ENCODE measurements at places on chromosomes 4 and X.

- DNase-seq: no peak
Measured at GRCh38 chrX:113289503-113289902, 448.9 kb upstream of the AMOT start.

DNA sequence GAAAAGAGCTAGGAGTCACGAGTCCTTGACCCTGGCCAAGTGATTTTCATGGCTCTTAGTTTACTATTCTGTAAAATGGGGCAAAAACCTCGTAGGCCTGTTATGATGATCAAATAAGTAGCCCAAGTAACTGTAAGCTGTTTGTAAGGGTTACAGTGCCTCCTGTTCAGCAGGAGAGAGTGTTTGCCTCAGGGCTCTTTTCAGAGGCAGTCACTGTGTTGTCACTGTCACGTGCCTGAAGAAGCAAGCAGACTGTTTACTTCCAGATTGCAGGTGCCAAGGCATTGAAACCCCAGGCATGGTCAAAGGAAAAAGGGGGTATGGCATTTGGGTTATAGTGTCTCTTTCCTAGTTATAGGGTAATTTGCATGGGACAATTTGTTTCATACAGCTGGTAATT is 4.5 kb downstream of the RAB39B start:
- no peak for DNase-seq

DNA sequence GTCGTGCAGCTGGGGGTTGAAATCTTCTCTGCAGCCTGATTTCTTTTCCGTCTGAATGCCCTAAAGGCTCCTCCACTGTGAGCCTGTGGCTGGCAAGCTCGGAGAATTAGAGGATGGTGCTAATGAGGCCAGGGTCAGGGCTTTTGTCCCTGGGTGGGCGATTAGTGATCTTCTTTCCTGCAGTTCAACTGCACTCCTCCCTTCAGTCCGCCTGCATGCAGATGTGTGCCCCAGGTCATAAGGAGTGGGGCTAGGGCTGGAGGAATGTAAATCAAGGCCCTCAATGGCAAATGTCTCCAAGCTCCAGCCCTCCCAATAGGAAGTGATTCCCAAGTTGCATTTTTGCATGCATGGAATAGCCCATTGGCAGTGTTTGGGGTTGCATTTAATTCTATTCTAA is 405.0 kb downstream of the AFF2 start:
- DNase-seq: no peak

DNA sequence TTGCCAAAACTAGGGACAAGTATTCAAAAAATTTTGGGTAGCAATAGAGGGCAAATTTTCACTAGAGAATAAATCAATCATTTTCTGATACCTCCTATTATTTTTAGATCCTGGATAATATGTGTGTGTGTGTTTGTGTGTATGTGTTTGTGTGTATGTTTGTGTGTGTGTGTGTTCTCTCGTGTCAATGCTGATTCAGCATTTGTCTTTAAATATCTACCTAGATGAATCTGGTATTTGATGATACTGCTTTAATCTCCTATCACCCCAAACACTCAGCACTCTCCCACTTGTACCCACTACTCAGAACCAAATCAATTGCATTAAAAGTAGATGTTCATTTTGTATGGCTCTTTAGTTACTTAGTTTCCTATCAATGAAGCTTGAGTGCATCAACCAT is 101.3 kb upstream of the NPFFR2 start:
- DNase-seq: no peak

- DNase-seq: no peak
Measured at GRCh38 chrX:46577221-46578005, 3.8 kb downstream of the CHST7 start.

DNA sequence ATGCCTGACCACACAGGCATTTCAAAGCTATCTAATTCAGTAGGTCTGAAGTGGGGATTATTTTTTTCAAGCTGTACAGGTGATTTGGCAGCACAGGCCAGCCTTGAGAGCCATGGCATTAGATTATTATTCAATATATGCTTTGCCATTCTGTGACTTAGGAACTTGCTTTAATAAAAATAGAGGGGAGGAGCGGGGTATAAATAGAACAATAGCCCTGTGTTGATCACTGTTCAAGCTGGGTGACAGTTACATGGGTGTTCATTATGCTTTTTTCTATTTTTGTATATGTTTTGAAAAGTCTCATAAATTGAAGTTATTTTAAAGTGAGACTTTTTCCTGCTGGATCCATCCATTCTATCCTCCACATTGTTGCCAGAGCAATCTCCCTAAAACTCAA is 20.3 kb downstream of the HUWE1 start:
- DNase-seq: no peak

DNA sequence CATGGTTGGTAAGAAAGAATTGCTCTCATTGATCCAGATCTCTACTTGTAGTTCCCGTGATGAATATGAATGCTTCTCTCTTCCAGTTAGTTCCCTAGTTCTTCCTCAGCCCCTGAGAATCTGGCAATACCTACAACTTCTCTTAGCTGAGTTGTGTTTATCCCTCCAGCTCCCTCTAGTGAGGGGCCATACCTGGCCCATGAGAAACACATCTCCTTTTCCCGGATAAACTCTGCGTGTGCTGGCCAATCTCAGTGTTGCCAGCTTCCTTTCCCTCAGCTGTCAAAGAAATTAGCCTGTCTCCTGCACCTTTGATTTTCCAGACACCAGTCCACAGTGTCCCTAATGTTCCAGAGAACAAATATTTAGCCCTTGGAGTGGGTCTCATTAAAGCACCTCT is 5.7 kb downstream of the CBLL2 start:
- no peak for DNase-seq

- DNase-seq: no peak
Measured at GRCh38 chr4:83316459-83317165, 18.0 kb downstream of the HPSE start.

DNA sequence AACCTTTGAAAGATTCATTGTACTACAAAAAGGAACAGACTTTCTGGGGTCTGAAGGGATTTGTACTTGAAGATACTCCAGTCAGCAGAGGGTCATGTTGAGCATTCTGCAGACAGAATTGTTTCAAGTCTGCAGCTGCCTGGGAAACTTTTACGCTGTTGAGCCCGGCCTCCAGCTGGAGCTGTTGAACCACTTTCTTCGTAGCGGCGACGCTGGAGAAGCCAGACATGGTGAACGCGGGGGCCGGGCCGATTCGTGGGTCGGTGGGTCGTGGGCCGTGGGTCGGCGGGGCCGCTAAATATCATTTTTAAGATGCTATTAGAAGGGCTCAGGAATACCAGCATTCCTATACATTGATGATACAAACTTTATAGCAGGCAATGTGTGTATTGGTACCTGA is 12.0 kb upstream of the RTL9 start:
- DNase-seq: no peak

DNA sequence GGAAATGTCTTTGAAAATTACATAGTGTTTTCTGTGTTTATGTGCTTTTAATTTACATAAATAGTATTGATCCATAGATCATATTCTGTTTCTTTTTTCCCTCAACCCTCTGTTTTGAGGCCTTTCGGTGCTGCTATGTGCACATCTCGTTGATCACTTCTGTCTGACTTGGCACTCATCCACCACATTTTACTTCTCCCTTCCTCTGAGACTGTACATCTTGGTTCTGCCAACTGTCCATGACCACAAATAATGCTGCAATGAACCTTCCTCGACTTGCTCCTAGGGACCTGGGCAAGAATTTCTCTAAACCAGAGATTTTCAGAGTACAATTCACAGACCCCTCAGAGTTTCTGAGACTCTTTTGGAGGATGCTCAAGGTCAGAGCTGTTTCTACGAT is 74.4 kb downstream of the RTL5 start:
- no peak for DNase-seq

DNA sequence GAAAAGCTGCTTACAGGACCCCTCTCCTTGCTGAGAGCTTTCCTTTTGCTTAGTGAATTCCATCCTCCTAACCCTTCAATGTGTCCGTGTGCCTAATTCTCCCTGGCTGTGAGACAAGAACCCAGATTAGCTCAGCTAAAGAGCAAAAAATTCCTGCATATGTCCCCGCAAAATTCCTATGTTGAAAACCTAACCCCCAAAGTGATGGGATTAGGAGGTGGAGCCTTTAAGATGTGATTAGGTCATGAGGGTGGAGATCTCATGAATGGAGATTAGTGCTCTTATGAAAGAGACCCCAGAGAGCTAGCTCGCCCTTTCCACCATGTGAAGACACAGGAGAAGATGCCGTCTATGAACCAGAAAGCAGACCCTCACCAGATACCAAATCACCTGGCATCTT is 503.0 kb upstream of the DIAPH2 start:
- no peak for DNase-seq

DNA sequence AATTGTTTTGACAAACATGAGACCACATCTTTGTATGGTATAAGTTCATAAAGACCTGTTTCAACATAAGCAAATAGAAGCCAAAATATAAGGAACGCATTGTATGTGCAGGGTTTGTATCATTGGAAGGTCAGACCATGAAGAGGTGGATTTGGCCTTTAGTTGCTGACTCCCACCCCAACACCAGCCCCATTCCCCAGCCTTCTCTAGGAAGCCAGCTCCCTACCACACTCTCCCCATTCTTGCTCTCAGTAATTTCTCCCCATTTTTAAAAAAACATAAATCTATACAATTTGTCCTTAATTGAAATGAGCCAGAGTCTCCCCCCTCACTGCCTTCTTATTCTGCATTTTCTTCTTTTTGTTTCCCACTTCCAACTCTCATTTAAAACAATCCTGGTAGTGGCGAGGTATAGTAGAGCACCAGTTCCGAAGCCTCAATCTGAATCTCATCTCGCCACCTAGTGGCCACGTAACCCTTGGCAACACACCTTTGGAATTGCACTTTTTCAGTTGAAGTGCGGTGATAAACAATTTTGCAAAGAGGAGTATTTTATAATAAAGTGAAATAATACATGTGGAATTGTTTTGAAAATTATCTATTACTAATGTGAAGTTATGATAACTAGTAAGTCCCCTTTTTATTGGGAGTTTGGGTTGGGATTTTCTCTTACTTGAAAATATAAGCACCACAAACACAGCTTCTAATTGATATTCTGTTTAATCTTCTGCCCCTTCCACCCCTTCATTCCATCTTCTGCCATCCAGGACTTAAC is 126.6 kb downstream of the ASB9 start:
- peak; percentile 55 for DNase-seq

- DNase-seq: no peak
Measured at GRCh38 chr4:32661229-32661628, 1941.1 kb downstream of the PCDH7 start.

DNA sequence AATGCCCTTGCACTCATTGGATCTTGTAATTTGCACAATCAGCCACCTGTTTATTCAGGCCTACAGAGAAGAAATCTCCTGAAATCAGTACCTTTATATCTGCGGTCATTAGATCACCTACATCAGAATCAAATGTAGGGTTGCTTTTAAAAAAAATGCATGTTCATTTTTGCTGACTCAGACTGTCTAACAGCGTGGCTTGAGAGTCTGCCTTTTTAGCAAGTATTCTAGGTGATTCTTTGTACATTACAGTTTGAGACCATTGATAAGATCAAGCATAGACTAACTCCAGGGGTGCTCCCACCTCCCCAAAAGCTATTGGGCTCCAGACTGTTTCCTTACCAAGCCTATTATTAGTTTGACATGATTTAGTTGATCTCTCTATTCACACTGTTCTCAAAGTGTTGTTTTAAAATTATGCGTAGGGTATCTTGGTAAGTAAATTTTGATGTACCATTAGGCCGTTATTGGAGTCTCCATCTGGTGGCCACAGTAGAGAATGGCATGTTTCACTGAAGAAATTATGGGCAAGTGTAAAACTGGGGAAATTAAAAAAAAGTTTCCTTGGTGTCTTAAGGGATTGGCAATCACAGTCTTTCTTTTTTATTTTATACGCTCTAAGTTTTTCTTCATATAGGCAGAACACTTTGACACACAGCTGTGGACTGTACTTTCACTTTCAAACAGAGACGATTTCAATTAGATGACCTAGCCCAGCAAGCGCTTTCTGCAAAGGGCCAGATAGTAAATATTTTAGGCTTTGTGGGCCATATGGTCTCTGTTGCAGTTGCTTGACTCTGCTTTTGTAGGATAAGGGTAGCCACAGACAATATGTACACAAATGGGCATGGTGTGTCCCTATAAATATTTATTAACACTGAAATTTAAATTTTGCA is 33.7 kb upstream of the MSL3 start:
- peak; percentile 31 for DNase-seq

- DNase-seq: no peak
Measured at GRCh38 chr4:21685911-21686310, 262.7 kb downstream of the KCNIP4 start.

- no peak for DNase-seq
Measured at GRCh38 chr4:101439926-101440325, 92.6 kb upstream of the PPP3CA start.

GRCh38 chr4:76673362-76673761 is 224.6 kb downstream of the SOWAHB start:
- DNase-seq: no peak

DNA sequence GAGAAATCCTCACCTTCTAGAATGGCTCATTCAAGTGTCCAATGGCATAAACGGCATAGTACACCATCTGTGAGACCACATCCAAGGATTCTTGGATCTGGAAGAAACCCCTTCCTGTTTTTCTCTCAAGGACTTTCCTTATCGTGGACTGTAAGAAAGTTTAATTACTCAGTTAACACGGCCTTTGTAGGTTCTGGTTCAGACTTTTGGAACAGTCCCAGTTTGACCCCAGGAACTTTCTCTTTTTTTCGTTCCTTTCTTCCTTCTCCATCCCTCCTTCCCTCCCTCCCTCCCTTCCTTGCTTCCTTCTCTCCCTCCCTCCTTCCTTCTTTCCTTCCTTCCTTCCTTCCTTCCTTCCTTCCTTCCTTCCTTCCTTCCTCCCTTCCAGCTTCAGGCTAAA is 343.5 kb upstream of the SMIM31 start:
- DNase-seq: no peak

DNA sequence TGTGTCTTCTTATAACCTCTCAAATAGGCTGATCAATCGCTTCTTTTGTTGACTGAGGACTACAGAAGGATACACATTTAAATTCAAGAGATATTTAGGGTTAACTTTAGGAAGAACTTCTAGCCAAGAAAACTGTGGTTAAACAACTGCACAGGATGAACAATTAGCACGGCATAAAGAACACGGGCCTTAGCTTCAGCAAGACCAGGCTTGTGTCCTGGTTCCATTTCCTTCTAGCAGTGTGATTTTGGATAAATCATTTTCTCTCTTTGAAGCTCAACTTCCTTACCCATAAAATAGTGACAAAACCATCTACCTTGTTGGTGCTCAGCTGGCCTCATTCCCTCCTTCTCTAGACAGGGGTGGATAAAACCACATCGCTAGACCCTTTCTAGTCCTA is 117.6 kb downstream of the TSPAN5 start:
- no peak for DNase-seq

GRCh38 chr4:8403173-8403753 is 37.3 kb downstream of the ACOX3 start:
- peak; percentile 47 for DNase-seq

DNA sequence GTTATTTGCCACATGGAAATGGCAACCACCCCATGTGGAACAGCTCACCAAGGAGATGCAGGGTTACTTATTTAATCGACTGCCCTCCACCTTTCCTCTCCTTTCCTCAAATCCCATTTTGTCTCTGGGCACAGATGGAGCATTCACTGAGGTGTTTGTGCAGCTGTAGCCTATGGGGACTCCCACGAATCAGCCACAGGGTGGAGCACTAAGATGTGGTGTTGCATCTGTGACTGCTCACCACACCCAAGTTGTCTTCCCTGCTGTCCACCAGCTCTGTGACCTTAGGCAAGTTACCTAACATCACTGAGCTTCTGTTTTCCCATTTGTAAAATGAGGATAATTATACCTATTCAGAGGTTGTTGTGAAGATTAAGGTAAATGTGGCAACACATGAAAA is 252.4 kb upstream of the CPEB2 start:
- no peak for DNase-seq

- peak; percentile 19 for DNase-seq
Measured at GRCh38 chr4:127997534-127998388, 32.6 kb downstream of the ABHD18 start.

Measured in CD4-positive, alpha-beta T cell treated with Interleukin-17A for 1 hour (primary cell).